ENCODE measurements at places on chromosomes 7 and 10.
A peak's percentile ranks its signal among the peaks of the same experiment; 100 is the strongest.

- no peak for DNase-seq
Observed at GRCh38 chr10:96538683-96539082, 25.0 kb upstream of the TLL2 start.

DNA sequence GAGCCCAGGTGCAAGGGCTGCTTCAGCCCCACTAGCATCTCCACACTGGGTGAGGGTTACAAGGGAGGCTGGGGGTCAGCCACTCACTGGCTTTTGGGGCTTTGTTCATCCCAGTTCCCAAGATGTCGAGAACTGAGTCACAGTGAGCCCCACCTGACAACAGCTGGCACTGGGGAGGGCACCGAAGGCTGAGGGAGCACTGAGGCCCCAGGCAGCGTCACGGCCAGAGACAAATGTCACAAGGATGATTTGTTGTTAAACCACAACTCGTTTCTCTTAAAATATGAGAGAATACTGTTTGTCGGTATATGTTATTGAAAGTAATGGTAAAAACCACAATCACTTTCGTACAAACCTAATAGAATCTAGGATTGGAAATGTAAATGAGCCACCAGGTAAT lies 219.9 kb downstream of the CELF2 start:
- DNase-seq = peak; percentile 68

DNA sequence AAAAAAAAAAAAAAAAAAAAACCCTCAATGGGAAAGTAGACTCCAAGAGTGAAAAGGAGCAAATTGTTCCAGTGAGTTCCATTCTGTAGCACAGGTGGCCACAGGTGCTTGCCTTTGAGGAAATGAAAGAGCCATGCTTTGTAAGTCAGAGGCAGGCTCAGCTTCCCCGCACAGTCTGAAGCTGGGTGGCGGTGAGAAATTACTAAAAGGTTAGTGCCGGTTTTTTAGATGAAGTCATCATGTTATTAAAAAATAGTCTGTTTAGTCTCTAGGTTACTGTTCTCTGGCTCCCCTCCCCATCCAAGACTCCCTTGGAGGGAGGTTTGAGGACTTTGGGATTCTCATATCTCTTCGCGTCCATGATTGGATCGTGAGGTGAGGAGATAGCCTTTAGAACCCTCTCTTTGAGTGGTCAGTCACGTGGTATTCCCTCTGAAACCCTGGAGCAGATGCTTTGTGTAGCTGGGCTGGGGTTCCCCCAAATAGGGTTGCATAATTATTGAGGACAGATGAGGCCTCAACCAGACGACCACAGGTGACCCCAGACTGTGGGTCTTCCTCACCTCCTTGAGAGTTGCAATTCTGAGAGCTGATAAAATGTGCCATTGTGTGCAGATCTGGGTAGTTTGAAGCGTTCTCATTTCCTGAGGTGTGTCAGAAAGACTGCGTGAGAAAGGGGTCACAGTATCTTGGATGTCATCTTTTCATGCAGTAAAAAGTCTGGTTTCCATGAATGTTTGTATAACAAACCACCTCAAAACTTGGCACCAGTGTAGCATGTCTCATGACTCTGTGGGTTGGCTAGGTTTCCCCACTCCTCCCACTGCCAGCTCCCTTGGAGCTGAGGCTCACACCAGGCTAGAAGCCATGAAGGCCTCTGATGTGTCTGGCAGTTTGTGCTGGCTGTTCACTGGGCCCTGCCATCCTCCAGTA lies 27.1 kb downstream of the OGDH start:
- peak; percentile 79 for DNase-seq

- no peak for DNase-seq
Observed at GRCh38 chr10:7378602-7379403, 32.0 kb downstream of the SFMBT2 start.

GRCh38 chr7:155808549-155809331 lies 3.5 kb downstream of the SHH start:
- no peak for DNase-seq

DNA sequence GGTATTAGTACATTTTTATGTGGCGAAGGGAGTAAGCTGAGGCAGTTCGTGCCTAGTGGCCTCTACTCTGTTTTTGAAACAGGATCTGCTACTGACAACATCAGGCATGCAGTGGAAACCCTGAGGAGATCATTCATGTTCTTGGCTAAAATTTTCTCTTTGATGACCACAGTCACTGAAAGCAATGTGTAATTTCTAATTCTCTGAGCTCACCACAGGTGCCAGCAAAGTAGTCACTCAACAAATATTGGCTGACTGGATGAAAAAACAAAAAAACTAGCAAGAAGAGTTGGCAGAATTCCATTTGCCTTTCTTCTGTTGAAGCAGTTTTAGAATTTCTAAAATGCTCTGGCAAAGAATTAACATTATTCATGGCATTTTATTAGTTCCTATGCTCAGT lies 176.5 kb upstream of the KCTD7 start:
- no peak for DNase-seq

- DNase-seq = peak; percentile 47
Observed at GRCh38 chr7:131522325-131522930, 34.0 kb downstream of the PODXL start.

- DNase-seq = no peak
Observed at GRCh38 chr7:45985902-45986301, 64.8 kb upstream of the IGFBP3 start.

All from activated CD4-positive, alpha-beta T cell treated with anti-CD3 and anti-CD28 coated beads, Interleukin-10, Interleukin-2, amounts not matched to agents 100 ng/mL and 50 ng/mL, durations not matched to agents 16 hours and 8 hours (primary cell).